Activated CD8-positive, alpha-beta memory T cell treated with anti-CD3 and anti-CD28 coated beads, Interleukin-2, amount 50 U/mL, for 48 hours (primary cell): ENCODE measurements at places on chromosomes 5 and 9.

DNA sequence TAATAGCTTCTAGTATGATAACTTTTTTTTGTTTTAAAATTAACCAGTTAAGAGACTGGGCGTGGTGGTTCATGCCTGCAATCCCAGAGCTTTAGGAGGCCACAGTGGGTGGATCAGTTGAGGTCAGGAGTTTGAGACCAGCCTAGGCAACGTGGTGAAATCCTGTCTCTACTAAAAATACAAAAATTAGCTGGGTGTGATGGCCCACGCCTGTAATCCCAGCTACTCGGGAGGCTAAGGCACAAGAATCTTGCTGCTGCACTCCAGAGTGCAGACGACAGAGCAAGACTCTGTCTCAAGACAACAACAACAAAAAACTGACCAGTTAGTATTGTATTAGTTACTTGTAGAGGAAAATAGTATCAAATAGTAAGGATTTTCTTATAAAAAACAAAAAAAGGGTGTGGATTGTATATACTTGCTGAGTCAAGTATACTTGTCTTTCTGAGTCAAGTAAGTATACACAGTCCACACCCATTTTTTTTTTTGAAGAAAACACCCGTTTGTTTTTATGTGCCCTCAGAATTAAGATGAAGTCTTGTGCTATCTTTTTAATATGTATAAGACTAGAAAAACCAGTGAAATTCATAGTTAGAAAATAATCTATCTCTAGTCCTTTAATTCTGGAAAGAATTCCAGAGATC is 25.3 kb downstream of the UBAP1 start:
- DNase-seq = no peak

GRCh38 chr5:43839218-43839617 is 236.2 kb downstream of the NNT start:
- no peak for DNase-seq

GRCh38 chr9:109880276-109881169 is 100.5 kb downstream of the PALM2AKAP2 start:
- DNase-seq = no peak

- no peak for DNase-seq
Observed at GRCh38 chr9:128912270-128912853, 8.4 kb upstream of the PHYHD1 start.

DNA sequence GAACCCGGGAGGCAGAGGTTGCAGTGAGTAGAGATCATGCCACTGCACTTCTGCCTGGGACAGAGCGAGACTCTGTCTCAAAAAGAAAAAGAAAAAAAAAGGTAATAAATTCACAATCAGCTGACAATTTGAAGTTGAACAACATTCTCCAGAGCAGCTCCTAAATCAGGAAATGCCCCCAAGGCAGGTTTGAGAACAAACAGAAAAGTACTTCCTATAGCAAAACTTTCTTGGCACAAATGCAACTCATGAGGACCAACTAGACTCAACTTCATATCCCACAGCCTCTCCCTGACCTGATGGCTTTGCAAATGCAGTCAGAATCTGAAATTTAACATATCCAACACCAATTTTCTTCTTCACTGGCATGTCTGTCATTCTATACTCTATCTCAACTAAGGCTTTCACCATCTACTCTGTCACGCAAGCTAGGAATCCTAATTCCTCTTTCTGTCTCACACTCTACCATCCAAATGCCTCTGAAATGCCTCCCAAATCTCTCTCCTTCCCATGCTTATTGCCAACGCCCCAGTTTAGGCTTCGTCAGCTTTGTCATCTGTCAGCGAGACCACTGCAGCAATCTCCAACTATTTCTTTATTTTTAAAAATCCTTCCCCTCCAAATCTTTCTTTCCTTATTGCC is 113.3 kb downstream of the MAPKAP1 start:
- no peak for DNase-seq

GRCh38 chr5:111743988-111744387 is 13.0 kb downstream of the NREP start:
- DNase-seq = no peak

GRCh38 chr5:138544181-138545134 is 1.4 kb upstream of the ETF1 start:
- no peak for DNase-seq

GRCh38 chr5:651296-652022 is 39.3 kb downstream of the CEP72 start:
- no peak for DNase-seq

DNA sequence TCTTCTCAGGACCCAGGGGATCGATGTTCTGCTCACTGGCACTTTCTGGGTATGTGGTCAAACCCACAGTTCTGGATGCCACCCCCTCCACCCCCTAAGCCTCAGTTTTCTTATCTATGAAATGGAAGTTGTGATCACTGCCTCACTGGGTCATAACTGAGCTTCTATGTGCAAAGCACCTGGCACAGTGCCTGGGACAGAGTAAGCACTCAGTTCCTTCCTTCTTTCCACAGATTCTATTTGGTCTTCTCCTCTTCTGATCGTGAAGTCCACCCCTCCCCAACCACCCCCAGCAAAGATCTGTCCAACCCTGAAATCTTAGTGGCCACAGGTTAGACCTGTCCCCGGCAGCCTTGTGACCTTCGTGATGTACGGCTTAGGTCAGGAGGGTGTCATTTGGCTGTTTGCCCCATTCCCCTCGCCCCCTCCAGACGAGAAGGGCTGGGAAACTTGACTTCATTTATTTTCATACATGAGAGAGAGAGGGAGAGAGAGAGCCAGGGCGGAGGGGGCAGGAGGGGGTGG is 181.4 kb downstream of the FGF18 start:
- DNase-seq = no peak

GRCh38 chr5:121019106-121019505 is 555.0 kb downstream of the PRR16 start:
- no peak for DNase-seq

GRCh38 chr9:120645760-120646159 is 65.8 kb upstream of the CDK5RAP2 start:
- DNase-seq = no peak

DNA sequence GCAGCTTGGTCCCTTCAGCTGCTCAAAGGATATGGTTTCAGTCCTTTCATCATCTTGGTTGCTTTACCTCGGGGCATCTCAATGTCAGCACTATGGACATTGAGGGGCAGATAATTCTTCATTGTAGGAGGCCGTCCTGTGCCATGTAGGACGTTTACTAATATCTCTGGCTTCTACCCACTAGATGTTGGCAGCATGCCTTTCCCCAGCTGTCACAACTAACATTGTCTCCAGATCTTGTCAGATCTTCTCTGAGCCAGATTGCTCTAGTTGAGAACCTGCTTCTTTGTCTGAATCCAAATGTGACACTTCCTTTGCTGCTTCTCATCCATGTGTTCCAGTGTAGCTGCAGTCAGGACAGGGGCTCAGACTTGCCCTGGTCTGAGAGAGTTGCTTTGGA is 10.3 kb downstream of the PTPA start:
- DNase-seq = no peak

GRCh38 chr5:142941245-142941644 is 171.1 kb downstream of the ARHGAP26 start:
- no peak for DNase-seq

GRCh38 chr5:135225856-135226560 is 173.0 kb downstream of the MACROH2A1 start:
- DNase-seq = no peak

GRCh38 chr5:17203329-17204132 is 13.9 kb upstream of the BASP1 start:
- no peak for DNase-seq

- no peak for DNase-seq
Observed at GRCh38 chr9:124482431-124483031, 24.7 kb downstream of the NR5A1 start.

- DNase-seq = no peak
Observed at GRCh38 chr5:92775711-92776615, 805.1 kb downstream of the NR2F1-AS1 start.
